CD4-positive, alpha-beta T cell (primary cell): ENCODE measurements at places on chromosomes 6 and 20.

- no peak for DNase-seq
These were observed 137.8 kb upstream of the PHACTR1 start for GRCh38 chr6:12578751-12579150.

DNA sequence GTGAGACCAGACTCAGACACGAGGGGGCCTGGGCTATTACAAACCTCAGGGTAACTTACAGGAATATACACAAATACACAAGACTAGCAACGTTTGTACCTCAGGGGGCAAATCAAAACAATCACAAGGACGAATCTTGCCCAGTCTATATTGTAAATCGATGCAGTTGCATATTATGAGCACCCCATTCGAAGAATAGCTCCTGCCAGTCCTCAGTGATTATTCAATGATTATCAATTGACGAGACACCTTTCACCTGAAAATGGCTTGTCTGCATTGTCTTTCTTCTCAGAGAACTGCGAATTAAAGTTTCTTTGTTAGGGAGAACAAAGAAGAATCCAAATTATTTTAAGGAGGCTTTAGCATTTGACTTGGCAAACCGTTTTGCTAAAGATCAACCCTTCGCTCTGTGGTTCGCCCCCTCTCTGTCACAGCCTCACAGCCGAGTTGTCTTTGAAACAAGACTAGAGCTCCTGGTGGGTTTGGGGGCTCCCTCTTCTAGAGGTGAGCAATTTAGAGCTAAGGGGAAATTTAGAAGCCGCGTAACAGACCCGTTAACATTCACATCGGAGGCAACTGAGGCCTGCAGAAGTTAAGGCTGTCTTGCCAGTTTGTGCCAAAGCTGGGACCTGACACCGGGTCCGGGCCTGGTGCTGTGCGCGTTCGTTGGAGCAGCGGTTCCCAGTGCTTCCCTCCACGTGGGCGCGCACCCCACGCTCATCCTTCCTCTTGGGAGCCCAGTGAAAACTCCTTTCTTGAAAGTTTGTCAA lies 24.9 kb upstream of the MAP3K7 start:
- no peak for DNase-seq

GRCh38 chr6:162294029-162294428 lies 433.5 kb downstream of the PRKN start:
- DNase-seq: no peak

DNA sequence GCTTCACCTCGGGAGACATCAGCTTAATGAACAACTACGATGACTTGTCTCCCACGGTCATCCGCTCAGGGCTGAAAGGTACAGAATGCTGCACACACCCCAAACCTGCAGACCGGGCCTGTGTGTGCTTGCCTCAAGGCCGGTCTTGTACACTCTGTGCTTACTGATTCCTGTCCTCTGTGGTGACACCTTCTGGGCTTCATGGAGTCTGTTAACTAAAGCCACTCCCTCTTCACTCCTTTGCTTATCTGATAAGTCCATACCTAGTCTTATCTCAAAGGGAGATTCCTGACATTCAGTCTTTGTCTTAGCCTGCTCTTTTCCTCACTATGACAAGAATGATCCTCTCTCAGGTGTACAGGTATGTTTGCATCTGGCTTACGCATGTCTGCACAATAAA lies 107.7 kb upstream of the TMEM181 start:
- DNase-seq: no peak

DNA sequence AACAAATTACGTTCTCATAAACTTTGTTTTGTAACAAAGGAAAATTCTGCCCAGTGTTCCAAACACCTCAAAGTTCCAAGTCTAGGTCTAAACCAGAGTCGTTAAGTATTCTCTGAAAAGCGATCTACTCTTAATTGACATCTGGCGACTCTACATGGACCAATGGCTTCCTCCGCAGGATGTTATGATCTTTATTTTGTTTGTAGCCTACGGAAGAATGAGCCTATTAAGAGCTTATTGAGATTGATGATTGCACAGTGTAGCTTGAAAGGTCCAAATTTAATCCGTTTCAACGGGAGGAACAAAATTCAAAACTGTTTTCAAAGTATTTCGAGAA lies 61.1 kb downstream of the FAM217A start:
- DNase-seq: no peak

- DNase-seq: no peak
These were observed 1.0 kb downstream of the NUDT3 start for GRCh38 chr6:34391473-34391785.

DNA sequence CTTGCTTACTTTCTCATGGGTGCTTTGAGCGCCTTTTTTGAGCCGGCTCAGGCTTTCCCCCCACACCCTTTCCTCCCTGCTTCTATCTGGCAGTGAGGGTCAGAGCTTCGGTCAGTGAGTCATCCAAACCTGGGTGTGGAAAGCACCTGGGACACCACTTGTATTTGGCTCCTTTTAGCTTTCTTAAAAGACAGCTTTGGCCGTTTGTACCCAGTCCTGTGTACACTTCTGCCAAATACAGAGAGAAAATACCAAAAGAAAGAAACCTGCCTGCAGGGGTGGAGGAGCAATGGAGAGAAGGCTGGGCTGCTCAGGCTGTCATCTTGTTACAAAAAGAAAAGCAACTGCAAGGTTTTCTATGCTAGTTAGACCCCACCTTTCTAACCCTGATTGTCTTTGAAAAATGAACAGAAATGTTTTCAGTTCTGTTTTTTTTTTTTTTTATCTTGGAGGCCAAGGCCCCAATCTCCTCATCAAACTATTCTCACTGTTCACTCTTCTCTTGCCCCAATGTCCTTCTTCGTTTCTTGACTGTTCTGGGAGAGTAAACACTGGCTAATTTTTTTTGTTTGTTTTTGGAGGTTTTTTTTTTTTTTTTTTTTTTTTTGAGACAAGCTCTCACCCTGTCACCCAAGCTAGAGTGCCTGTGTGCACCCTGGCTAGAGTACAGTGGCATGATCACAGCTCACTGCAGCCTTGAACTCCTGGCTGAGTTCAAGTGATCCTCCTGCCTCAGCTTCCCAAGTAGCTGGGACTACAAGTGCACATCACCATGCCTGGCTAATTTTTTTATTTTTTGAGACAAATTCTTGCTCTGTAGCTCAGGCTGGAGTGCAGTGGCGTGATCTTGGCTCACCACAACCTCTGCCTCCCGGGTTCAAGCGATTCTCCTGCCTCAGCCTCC lies 76.4 kb downstream of the SSR1 start:
- DNase-seq: no peak

GRCh38 chr6:4923081-4923480 lies 80.8 kb downstream of the RPP40 start:
- no peak for DNase-seq

DNA sequence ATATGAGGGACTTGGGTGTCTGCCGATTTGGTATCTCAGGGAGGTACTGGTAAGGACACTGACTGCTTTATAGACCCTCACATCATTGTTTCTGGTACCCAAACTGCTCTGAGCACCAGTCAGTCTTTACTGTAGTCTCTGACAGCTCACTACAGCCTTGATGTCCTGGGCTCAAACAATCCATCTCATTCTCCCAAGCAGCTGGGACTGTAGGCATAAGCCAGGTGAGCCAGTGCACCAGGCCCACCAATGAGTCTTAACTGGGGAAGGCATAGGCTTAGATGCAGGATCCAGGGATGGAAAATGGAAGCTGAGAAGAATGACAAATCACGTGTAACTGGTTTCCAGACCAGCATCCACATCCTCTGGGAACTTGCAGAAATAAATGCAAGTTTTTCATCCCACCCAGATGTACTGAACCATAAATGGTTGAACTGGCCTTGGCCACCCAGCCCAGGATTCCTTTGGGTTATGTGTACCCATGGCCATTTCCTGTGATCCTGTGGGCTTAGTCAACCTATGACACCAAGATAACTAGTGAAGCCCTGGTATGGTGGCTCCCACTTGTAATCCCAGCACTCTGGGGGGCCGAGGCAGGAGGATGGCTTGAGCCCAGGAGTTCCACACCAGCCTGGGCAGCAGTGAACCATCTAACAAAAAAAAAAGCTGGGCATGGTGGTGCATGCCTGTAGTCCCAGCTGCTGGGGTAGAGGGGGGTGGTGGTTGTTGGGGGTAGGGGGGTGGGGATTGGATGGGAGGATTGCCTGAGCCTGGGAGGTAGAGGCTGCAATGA lies 5.8 kb downstream of the TUBB start:
- DNase-seq: no peak

DNA sequence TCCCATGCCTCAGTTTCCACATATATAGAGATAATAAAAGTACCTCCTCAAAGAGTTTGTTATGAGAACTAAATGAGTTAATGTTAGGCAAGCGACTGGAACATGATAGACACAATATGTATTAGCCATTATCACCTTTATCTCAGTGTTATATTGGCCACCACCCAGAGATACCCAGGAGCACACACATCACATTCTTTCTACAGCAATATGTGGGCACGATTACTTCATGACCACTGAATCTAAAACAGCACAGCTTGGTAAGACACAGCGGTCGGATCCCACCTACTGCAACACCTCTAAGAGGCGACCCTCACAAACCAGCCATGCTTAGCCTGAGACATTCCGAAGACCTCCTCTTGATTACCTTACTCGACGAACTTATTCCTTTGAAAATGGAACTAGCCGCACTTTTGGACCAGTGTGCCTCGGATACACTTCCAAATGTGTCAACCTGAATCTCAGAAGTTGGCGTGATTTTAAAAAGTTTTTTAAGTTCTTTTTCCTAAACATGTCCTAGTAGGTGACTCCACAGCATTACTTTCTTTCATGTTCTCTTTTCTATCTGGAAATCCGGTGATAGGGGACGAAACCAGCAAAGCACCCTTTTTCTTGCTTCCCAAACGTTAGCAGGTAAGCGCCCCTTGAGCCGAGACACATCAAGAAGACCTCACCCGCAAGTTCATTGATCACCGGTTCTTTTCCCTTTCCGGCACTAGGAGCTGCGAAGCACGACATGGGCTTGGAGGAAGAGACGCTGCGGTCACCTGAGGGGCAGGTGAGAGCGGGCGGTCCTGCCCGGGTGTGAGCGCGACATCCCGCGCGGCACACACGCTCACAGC lies 923 bp downstream of the GMDS start:
- DNase-seq: no peak

GRCh38 chr6:116371120-116371917 lies 572 bp downstream of the DSE start:
- peak; percentile 59 for DNase-seq

DNA sequence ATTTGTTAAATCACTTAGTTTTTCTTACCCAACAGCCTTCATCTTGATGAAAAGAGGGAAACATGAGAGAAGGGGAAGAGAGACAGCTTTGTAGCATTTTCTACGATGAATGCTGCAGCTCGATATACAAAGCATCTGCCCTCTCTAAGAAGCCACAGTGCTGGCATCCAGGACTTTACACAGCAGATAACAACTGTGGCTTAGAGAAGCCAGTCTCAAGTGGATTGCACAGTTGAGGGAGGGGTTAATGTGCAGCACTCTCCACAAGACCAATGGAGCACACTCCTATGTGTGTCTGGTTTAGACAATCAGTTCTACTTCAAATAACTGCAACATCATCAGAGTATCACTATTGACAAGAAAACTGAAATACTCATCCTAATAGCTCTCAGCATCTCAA lies 5.8 kb downstream of the C6orf120 start:
- DNase-seq: no peak

DNA sequence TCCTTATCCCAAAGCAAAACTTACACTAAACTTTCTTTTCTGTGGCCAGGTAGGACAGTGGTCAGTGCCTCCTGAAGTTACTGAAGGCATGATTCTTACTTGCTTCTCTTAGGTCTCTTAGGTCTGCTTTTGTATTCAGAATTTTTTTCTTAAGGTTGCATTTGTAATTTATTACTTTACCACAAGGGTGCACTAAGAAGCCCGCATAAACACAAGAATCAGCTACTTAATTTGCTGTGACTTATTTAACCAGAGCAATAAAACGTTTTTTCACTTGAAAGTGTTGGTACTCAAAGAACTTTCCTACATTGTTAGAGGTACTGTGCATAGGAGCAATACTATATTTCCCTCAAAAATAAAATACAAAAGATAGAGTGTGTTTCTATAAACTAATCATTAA lies 75.4 kb upstream of the LAMA2 start:
- DNase-seq: no peak

DNA sequence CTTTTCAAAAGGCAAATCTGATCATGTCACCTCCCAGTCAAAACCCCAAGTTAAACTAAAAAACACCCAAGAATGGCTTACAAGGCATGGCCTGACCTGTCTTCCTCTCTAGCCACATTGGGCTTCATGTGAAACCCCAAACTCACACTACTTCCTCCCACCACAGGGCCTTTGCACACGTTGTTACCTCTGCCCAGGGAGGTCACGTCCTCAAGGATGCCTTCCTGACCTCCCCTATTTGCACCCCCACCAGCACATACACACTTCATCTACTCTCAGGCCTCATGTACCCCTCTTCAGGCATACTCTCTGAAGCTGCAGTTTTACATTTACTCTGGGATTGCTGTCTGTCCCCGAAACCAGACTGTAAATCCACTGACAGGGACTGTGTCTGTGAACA lies 6.1 kb downstream of the EZR start:
- no peak for DNase-seq

DNA sequence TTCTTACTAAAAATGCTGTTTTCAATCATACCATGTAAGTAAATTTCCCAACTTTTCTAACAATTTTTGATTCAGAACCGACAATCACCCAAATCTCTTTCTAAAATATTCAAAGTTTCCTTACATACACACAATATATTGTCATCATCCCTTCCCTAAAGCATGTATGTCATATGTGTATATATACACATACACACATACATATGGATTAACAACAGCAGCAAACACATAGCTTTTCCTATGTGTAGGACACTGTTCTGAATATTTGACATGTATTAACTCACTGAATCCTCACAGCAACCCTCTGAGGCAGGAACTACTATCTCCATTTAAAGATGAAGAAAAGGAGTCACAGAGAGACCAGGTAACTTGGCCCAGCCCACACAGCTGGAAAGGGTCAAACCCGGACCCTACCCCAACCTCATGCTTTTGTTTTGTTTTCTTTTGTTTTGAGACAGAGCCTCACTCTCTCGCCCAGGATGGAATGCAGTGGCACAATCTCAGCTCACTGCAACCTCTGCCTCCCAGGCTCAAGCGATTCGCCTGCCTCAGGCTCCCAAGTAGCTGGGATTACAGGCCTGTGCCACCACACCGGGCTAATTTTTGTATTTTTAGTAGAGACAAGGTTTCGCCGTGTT lies 7.2 kb downstream of the FYN start:
- DNase-seq: no peak

GRCh38 chr6:126743076-126743475 lies 375.4 kb upstream of the RSPO3 start:
- no peak for DNase-seq

GRCh38 chr6:160456214-160456546 lies 108.0 kb downstream of the SLC22A3 start:
- no peak for DNase-seq

GRCh38 chr6:119207971-119208725 lies 129.7 kb upstream of the FAM184A start:
- no peak for DNase-seq

GRCh38 chr6:63764318-63764916 lies 128.8 kb downstream of the PHF3 start:
- DNase-seq: no peak

GRCh38 chr20:49853640-49854039 lies 41.0 kb downstream of the SLC9A8 start:
- no peak for DNase-seq
